ENCODE measurements at places on chromosomes 5 and 9.

GRCh38 chr5:146626936-146627335 lies 110.9 kb upstream of the GPR151 start:
- DNase-seq: no peak

- DNase-seq: no peak
These were observed 137.8 kb upstream of the RETREG1 start for GRCh38 chr5:16754601-16755000.

DNA sequence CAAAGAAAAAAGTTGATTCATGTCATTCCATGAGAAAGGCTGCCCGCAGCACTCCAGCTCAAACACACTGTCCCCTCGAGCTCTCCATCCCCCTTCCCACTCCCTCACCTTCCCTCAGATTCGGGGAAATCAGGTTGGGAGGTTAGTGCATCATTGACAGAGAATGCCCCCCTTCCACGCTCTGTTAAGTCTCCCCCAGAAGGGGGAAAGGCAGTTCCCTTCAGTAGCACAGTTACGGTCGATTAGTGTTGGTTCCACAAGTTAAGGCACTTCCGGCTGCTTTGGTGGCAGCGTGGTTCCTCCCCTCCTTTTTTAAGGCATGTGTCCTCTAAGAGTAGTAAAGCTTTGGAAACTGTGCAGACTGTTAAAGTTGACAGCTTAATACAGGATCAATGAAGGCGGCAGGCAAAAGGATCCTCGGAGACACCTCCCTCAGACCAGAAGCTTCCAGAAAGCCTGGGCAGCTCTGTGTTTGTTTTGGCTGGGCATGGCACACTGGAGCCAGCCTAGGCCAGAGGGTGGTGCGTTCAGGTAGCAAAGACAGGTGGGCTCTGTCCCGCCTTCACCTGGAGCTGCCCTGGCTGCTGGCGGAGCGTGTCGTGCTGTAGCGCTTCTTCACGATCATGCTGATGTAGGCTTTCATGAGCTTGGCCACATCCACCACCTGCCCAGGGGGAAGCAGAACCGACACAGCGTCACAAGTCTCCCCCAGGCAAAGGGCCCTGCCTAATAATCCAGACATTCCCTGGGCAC lies 49.5 kb upstream of the RETREG1 start:
- no peak for DNase-seq

- DNase-seq: no peak
These were observed 86.9 kb upstream of the TTC23L start for GRCh38 chr5:34751807-34752736.

GRCh38 chr9:17075758-17076485 lies 58.9 kb upstream of the CNTLN start:
- no peak for DNase-seq

DNA sequence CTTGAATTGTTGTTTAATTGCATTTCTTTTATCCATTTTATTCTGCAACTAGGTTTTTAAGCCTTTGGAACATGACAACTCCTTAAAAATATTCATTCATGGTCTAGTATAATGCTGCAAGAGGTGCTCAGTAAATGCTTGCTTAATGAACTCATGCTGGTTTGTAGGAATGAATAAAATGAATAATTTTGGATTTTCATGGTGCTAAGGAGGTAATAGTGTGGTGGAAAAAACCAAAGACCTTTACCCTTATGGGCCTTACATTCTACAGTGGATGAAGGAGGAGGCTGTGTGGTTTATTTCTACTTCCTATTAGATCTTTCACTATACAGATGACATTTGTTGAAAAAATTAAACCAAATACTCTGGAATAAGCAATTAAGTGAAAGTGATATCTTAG lies 43.4 kb downstream of the LRRTM2 start:
- DNase-seq: no peak

DNA sequence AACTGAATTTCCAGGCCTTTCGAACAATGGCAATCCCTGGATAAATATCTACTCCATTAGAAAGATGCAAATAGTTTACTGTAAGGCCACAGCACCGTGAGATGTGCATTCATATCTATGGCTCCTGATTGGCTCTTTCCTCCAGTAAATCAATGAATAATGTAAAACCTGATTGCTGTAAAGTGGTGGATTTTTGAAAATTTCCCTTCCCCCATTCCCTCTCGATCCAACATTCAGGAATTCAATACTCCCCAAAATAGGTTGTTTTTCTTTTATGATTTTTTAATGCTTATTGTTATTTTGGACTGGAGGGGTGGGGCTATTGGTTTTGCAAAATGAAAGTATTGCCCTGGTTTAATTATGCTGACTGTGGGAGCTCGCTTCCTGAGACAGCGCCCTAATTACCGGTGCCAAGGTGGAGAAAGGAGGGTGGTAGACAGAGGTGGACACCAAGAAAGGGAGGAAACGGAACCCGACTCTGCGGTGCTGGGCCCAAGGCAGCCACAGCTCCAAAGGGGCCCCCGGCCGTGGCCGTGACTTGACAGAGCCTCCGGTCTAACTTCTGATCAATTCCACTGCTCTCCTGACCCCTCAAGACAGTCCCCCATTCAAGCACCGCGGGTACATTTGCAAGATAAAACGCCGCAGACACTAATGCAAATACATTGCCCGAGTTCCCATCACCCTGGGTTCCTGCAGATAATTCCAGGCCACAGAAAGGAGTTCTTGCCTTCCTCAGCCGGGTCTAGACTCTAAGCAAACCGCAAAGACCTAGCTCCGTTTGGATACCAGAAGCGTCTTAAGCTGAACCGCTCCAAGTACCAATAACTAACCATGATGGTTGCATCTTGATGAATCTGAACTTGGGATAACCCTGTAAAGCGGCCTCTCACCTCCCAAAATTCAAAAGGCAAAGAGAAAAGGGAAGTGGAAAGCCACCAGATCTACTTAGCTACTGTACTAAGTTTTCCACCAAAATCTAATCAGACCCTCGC lies 211.2 kb downstream of the MEF2C start:
- no peak for DNase-seq

DNA sequence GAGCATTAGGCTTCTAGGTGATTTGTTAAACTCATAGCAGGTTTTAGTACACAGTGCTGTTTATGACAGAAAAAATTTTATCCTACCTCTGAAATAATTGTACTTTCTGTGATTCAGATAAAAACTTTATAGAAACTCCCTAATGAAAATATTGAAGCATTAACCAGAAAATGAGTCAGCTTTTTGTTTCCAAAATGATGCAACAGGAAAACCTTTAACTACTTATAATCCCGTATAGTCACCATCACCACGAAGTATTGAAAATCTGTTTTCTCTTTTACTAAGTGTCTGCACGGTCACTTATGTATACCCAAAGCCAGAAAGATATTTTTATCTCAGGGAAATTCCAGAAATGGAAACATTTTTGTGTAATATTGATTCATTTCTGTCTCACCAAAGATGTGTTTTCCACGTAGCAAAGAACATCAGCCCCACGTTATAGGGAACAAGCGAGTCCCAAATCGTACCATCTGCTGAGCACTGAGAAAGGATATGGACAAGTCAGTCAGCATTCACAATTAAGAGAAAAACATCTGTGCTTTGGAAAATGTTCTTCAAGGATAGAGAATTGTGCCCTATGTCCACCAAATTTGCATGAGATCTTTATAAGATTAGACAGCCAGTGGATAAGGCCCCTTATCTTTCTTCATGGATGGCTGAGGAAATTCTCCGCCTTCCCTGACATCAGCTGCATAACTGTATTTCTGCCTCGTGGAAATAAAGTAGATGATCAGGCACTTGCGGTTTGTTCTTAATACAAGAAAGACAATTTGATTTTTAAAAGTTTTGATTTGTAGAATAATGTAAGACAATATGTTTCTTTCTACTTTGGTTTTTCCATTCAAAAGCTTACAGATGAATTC lies 41.9 kb downstream of the TNFAIP8 start:
- no peak for DNase-seq

GRCh38 chr5:170745481-170746071 lies 37.9 kb upstream of the GABRP start:
- no peak for DNase-seq

DNA sequence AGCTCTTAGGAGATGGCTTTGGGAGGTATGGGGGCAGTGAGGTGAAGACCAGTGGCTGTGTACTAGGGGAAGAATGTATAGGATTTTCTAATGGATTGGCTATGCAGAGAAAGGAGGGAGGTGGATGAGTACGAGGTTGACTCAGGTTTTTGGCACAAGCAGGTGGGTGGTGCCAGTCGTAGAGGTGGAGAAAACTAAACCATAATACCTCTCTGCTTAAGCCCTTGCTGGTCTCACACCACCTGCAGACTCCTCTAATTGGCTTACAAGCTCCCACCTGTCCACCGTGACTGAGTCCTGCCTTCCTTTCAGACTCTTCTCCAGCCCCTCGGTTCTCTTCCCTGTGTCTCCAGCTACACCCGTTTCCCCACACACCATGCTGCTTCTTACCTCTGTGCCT lies 521.7 kb upstream of the CLINT1 start:
- no peak for DNase-seq

Data from fibroblast of skin of left biceps (primary cell).